EL (cell line): ENCODE measurements at places on chromosomes 16 and 17.
A peak's percentile ranks its signal among the peaks of the same experiment; 100 is the strongest.

- DNase-seq: no peak
These were observed 17.1 kb downstream of the ZNHIT3 start for GRCh38 chr17:36503456-36504155.

DNA sequence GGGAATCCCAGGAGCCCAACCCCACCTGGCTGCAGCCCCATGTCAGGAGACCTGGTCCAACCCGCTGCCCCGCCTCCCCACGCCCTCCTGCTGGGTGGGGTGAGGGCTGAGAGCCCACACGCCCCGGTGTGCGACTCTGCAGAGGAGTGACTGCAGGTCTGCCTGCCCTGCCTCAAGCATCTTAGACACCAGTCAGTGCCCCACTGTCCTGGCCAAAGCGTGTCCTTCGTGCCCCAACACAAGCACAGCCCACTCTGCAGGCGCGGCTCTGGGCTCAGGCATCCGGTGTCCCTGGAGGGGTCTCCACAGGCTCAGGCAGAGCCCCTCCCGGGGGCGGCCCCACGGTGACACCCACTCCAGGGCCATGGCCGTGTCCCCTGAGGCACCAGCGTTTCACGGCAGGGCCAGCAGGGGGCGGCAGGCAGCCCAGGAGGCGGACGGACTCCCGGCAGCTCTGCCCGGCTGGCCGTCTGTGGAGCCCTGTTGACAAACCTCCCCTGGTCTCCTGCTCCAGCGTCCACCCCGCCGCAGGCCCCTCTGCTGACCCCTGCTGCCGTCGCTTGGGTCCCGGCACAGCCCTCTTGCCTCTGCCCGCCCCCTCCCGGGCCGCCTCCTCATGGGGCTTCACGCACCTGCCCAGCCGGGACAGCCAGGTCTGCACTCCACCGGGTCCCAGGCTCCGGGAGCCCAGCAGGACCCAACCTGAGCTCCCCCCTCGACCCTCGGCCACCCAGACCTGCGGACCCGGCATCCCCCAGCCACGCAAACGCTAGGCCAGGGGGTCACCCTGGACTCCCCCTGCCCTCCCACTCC, 8.6 kb upstream of the UBE2I start:
- peak; percentile 52 for DNase-seq

GRCh38 chr16:75188832-75189477, 18.0 kb downstream of the CTRB2 start:
- no peak for DNase-seq

GRCh38 chr16:25419681-25420080, 162.0 kb upstream of the ZKSCAN2 start:
- no peak for DNase-seq

GRCh38 chr17:80992948-80993624, 1.4 kb downstream of the CHMP6 start:
- DNase-seq: no peak

GRCh38 chr16:21101631-21102420, 48.8 kb downstream of the DNAH3 start:
- peak; percentile 7 for DNase-seq

GRCh38 chr17:21213638-21214014, 335 bp downstream of the TMEM11 start:
- no peak for DNase-seq

- no peak for DNase-seq
These were observed 45.4 kb downstream of the CREBBP start for GRCh38 chr16:3835089-3835602.

GRCh38 chr16:67805718-67806427, 487 bp downstream of the RANBP10 start:
- no peak for DNase-seq

DNA sequence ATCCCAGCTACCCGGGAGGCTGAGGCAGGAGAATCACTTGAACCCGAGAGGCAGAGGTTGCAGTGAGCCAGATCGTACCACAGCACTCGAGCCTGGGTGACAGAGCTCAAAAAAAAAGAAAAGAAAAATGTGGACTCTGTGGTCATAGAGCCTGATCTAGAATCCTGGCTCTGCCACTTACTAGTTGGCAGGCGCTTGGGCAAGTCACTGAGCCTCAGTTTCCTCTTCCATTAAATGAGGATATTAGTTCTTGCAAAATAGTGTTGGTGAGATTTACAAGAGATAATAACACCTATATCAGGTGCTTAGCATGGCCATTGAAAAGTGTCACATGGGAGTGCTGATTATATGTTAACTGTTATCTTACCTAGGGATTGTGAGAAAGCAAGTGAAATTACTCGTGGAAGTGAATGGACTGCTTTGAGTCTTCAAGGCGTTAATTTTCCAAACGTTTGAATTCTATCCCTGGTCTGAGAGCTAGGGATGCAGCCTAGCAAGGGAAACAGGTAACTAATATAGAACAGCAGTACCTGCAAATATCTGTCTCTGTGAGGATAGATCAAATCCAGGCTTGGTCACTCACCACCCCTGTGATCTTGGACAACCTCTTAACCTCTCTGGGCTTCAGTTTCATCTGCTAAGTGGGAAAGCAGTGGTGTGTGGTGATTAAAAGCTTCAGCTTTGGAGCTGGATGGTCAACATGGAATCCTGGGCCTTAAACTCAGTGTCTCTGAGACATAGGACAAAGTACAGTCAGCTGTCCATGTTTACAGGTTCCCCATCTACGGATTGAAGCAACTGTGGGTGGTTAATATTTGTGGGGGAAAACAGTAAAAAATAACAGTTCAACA, 953 bp upstream of the NSMCE1 start:
- DNase-seq: no peak

GRCh38 chr17:8459107-8459506, 23.4 kb downstream of the NDEL1 start:
- DNase-seq: no peak

DNA sequence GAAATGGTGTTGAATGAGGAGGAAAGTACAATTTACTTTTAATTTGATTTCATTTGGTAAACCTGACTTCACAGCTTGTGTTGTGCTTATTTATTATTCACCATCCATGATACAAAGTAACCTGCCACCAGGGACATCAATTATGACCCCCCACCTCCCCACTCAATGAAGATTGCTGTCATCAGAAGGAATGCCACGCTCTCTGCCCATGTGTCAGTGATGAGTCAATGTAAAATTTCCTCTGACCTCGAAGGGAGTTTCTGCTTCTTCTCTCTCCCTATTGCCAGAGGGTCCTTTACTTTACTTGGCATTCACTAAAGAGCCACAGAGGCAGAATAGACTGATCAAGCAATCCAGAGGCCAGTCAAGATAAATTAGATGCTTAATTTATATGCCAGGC, 759.7 kb downstream of the CDH11 start:
- DNase-seq: peak; percentile 76

DNA sequence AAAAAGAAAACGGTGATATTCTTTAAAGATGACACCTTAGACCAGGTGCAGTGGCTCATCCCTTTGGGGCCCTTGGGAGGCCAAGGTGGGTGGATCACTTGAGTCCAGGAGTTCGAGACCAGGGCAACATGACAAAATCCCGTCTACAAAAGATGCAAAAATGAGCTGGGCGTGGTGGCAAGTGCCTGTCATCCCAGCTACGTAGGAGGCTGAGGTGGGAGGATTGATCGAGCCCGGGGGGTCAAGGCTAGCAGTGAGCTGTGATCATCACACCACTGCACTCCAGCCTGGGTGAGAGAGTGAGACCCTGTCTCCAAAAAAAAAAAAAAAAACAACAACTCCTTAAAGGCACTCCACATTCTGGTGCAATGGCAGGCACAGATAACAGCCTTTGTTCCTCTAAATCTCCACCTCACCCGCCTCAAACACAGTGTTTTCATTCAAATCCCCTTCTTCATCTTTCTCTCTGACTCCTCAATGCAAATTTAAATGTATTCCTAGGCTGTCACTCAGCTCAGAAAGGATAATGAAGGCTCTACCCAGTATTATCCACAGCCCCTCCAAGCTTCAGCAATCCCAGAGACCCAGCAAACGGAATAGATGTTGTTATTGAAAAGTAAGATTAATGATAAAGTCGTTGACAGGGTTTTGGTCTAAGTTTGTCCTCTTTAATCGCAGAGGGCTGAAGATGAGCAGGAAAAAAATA, 56.2 kb upstream of the CACNG5 start:
- DNase-seq: no peak

- DNase-seq: peak; percentile 66
These were observed 85.3 kb upstream of the C16orf82 start for GRCh38 chr16:26981266-26981938.

- peak; percentile 57 for DNase-seq
These were observed 85.9 kb upstream of the TOB1 start for GRCh38 chr17:50952013-50952412.

- DNase-seq: no peak
These were observed 120.4 kb downstream of the SNX29 start for GRCh38 chr16:12096828-12097522.

GRCh38 chr17:31778523-31778922, 80.5 kb downstream of the COPRS start:
- no peak for DNase-seq

GRCh38 chr16:23561586-23561985, 4.1 kb downstream of the UBFD1 start:
- DNase-seq: no peak

DNA sequence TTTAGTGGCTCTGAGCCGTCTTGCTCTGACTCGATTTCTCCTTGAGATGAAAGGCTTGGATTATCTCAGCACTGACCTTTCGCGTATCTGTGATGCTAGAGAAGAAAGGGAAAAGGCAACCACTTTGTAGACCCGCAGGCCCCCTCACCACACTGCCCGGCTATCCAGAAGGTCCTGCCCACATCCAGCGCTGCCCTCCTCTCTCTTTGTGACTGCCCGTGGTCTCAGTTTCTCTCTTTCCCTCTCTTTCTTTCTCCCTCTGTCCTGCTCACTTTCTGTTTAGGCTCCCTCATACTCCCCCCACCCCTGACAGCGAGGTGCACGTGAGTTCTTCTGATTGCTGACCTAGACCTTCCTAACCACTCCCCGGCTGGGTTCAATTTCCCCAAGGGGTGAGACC, 12.8 kb upstream of the TBX21 start:
- no peak for DNase-seq

DNA sequence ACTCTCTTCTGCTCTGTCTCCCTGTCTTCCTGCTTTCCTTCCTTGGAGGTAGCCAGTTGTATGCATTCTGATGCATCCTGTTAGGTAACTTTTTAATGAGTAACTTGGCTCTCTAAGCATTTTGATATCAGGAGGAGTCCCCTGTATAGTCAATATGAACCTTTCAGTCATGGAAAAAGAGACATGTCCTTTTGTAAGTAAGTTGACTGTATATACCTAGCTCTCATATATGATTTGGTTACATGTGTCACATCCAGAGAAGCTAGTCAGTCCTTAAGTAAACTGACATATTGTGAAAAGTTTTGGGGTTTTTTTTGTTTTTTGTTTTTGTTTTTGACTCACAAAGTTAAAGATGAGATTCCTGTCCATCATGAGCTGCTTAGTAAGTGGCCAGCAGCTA, 18.8 kb downstream of the UTP18 start:
- DNase-seq: no peak

DNA sequence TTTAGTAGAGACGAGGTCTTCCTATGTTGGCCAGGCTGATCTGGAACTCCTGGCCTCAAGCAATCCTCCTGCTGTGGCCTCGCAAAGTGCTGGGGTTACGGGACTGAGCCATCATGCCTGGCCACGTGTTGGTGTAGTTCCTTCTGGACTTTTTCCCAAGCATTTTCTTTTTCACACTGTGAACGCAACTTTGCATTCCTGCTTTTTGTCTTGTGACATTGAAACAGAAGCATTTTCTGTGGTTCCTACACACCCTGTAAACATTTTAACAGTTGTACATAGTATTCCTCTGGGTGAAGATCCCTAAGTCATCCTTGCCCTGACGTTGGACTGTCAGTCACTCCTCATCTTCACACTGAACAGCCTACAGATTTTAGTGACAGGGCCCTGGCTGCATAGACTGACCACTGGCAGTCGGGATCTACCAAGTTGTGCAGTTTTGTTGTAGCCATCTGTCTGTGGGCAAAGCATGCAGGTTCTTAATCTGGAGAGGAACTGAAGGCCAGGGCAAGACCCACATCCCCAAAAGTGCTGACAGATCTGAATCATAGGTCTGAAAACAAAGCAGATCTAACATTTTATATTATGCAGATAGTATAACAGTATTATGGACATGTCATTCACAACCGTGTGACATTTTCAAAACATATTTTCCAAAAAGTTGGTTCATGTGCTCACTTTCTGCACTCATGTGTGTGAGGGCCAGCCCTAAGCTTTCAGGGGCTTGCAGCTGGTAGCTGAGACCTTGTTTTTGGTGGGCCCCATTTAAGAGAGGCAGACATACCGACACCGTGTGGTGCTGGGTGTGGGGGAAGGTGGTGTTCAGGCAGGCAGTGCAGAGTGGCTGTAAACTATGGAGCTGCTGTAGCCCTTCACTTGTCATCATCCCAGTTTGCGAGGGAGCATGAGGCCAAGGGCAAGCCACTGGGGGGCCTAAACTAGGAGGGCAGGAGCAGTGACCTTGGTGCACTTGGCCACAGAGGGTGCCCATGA, 59.9 kb downstream of the EPN2 start:
- DNase-seq: no peak

DNA sequence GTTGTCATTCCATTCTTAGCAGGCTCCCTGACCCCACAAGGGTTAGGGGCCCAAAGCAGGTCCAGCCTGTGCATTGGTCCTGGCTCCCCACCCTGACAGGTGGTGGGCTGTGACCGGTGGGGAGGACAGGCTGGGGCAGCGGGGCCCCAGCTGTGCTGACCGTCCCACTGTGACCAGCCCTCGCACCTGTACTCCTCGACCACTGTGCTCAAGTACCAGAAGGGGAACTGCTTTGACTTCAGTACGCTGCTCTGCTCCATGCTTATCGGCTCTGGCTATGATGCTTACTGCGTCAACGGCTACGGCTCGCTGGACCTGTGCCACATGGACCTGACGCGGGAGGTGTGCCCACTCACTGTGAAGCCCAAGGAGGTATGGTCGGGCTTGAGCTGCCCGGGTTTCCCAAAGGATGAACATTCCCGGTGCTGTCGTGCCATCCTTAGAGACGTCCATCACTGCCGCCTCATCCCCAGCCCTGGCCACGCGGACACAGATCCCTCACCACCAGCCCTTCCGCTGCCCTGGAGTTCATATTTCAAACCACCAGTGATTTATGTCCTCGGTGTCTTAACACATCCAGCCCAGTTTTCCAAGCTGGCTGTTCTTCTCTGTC, 7.3 kb downstream of the DRC7 start:
- no peak for DNase-seq

DNA sequence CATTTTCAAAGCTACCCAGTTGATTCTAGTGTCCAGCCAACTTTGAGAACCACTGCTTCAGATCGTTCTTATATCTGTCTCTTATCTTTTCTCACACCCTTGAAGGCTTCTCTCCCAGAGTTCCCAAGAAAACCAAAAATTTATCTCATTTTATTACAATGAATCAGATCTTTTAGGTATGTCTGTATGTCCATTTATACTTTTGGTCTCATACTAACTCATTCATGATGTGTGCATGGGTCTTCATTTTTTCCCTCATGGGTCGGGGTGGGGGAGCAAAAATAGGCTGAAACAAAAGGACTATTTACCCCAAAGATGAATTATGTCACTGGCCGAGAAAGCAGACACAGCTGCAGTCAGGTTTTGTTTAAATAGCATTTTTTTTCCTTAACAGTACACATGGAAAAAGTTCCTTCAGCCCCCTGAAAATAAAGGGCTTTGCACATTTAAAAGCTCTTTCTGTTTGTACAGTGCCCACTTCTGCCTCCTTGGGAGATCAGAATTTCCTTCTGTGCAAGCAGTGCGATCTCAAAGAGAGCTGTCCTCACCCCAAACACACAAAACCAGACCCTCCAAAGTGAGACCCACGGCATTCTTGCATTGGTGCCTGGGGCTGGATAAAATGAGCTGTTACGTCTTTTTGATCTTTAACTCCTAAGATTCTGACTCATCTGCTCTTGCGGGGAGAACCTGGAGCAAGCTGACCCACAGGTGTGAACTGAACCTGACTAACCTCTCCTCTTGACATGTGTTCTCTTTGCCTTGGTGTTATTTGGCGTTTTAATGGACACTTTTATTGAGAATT, 251.2 kb upstream of the ELAC2 start:
- DNase-seq: peak; percentile 3
